ENCODE measurements at places on chromosomes 12 and 14.
A peak's percentile ranks its signal among the peaks of the same experiment; 100 is the strongest.

- peak; percentile 24 for DNase-seq
These were observed 151.6 kb downstream of the DPF3 start for GRCh38 chr14:72742118-72742837.

GRCh38 chr14:51824191-51824590 is 36.2 kb upstream of the GNG2 start:
- no peak for DNase-seq

GRCh38 chr12:109718390-109718789 is 4.8 kb downstream of the FAM222A start:
- no peak for DNase-seq

DNA sequence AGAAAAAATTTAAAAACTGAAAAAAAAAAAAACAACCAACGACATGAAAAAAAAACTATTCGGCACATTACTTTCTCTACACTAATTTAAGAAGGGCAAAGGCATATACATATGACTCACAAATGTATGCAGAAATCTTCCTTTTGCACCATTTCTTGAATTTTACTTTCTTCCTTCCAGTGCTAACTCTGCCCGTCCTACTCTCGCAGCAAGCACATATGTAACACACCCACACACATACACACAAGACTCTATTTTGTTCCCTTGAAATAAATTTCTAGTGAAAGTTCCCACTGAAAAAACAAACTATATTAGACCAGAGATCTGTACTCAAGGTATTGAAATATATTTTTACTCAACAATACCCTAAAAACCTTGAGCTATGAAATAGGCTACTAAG is 14.6 kb downstream of the BTG1 start:
- DNase-seq: no peak

DNA sequence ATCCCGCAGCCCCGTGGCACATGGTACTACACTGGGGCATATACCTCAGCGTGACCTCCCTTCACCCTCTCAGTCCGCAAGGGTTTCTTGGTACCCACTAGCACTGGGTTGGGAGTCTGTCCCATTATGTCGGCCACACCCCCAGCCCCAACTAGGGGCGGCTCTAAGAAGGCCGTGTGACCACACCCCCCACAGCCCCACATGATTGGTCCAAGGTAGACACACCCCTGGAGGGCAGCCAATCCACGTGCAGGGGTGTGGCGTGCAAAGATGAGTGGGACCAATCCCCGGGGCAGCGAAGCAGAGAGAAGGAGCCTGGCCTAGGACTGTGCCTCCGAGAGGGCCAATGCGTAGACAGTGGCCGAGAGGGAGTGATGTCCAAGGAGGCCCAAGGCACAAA is 34.6 kb upstream of the BEGAIN start:
- DNase-seq: no peak

- no peak for DNase-seq
These were observed 3.4 kb upstream of the GPR162 start for GRCh38 chr12:6818222-6818621.

- DNase-seq: no peak
These were observed 17.3 kb downstream of the ARID4A start for GRCh38 chr14:58315606-58316005.

- no peak for DNase-seq
These were observed 48.0 kb upstream of the ALG10B start for GRCh38 chr12:38268612-38269011.

DNA sequence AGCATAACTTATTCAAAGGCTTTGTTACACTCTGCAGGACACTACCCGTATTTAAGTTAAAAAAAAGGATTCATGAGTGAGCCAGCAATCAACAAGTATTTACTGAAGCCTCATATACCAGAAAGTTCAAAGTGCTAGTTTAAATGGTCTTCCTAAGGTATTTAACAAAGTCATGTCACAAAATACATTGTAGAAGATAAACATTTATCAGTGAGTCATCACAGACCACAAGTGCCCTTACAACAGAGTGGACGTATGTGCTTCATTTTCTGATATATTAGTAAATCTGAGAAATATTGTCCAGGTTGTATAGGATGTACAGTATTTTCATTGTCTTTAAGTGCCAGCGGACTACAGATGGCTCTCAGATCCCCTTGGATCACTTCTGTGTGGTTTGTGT is 24.2 kb downstream of the FLRT2 start:
- no peak for DNase-seq

DNA sequence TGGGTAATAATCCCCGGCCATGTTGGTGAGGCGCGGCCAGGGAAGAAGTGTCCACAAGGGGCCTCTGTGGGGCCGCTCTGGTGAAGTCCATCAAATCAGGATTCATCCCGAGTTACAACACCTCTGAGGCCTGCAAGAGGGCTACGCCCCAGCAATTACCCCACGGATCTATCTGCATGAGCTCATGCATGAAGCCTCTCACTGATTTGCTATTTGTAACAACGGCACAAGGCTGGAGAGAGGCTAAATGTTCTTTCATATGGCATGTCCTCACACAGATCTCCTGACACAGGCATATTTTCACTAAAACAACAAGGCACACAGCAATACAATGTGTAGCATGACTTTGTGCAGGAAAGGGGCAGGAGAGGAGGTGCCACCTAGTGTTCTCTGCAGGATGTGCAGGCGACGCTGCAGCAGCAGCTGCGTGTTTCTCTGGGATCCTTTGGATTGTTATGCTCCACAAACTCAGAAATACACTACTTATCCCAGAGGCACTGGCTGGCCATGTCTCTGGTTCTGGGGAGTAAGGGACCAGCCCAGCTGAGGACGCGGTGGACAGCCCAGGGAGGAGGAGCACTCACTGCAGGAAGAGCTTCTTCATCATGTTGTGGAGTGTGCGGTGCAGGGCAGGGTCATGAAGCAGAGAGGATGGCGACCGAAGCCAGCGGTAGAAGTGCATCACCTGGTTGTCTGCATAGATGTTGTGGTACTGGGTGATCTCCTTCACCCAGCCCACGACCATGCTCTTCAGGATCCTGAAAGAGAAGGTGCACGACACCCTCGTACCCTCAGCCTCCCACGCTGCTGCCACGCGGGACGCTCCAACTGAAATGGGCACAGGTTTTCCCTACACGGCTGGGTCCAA is 20.2 kb downstream of the P2RX2 start:
- no peak for DNase-seq

DNA sequence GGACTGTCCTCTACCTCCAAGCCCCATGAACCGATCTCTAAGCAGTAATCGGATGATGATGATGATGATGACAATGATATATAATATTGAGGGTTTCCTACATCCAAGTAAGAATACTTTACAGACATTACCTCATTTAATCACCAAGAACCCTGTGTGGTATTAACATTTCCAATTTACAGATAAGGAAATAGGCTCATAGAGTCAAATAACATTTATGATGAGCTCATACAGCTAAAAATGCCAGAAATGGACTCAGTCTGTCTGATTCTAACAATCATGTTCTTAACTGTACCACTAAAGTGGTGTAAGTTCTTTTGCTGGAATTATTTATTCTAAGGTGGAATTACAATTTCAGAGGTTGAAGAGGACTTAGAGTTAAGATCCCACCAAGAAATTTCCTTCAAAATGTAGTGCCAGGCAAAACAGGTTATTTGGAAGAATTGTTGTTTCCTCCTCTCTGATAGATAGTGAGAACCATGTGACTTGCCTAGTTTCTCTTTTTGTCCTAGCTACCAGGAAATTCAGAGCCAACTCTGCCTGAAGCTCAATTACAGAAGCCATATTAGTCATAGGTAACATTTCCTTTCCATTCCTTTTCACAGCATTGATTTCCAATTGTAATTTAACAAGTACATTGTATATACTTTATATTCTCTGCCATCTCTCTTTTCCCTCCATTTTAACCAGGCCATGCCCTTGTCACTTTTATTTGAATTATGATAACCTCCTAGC is 23.8 kb upstream of the CCDC175 start:
- DNase-seq: no peak

DNA sequence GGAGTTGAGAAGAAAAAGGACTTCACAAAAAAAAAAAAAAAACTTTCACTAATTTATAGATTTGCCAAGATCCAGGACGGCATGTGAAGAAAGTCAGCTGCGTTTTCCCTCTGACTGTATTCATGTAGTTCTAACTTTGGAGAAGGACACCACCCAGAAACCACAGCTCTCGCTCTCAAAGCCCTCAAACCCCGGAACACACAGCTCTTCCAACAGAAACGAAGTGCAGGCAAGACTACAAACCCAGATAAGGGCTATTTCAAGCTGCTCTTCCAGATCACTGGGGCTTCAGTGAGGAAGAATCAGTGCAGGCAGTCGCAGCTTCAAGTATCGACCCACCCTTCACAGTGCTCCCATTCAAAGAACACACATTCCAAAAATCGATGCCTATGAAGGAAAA is 13.2 kb downstream of the KCNH5 start:
- DNase-seq: no peak

DNA sequence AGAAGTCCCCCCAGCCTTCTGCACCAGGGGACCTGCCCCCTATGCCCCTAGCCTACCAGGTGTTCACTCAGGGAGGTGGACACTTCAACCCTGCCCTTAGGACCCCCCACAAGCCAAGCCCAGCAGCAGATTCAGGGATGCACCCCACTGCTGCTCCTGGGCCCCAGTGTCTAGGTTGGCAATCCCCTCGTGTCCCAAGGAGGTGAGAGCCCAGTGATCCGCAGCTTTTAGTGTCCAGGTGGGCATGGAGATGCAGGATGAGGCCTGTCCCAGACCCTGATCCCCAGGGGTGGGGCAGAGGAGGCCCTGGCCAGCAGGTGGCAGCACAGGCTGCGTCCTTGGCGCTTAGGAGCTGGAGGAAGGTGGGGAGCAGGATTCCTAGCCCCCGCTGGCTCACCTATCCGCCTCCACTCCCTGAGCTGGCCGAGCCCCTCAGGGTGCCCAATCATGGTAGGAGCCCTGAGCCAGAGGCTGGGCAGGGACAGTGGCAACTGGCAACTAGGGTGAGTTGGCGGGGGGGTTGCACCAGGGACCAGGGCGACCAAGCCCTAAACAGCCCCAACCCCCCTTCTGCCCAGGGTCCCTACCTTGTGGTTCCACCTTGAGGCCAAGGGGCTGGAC is 4.1 kb downstream of the CKB start:
- DNase-seq: no peak

DNA sequence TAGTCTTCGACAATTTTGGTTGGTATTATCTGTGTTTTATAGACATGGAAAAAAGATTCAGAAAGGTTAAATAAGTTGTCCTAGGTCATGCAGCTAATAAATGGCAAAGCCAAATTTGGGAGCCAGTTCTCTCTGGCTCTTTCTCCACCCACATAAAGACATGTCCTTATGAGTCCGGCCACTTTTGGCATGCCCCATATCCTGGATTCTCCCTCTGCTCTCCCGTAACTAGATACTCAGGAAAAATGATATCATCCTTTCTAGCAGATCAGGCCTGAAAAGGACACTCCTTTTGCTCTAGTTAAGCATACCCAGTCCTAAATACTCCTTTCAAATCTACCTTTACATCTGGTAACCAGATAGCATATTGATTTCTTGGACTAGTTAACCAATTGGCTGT is 64.4 kb downstream of the TTLL5 start:
- DNase-seq: no peak

GRCh38 chr14:78834766-78835451 is 664.7 kb downstream of the NRXN3 start:
- DNase-seq: no peak

DNA sequence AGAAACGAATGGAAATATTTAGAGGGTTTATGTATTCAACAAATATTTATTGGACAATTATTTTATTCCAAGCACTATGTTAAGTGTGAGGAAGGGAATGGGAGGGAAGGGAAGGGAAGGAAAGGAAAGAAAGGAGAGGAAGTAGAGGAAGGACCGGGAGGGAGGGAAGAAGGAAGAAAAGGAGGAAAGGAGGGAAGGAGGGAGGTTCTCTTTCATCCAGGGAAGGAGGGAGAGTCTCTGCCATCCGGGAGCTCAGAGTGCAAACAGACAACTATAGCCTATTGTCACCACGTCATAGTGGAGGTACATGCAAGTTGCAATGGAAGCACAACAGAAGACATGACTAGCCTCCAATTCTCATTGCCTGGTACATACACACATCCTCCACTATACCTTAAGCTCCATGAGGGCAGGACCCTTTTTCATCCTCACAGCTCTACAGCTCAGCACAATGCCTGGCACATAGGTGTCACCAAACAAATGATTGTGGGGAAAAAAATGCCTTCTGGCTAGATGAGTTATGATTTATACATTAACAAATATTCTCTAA is 48.1 kb downstream of the DAD1 start:
- DNase-seq: no peak

DNA sequence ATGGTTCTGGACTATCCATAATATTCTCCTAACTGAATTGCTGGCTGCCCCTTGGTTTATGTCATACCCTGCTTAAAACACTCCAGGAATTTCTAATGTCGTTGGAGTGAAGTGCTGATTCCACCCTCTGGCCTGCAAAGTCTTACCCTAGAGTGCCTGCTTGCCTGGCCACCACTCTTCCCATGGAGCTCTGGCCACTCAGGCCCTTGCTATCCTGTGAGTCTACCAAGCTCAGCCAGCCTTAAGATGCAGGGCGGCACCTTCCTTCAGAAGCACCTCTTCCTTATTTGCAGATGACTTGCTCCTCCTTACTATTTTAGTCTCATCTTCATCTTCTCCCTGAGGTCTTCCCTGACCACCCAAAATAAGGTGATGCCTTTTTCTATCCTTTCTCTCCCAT is 35.3 kb downstream of the SLC6A15 start:
- no peak for DNase-seq

GRCh38 chr14:24873551-24873950 is 176.4 kb downstream of the STXBP6 start:
- DNase-seq: no peak

GRCh38 chr14:21199611-21200560 is 44.0 kb upstream of the OR5AU1 start:
- no peak for DNase-seq

DNA sequence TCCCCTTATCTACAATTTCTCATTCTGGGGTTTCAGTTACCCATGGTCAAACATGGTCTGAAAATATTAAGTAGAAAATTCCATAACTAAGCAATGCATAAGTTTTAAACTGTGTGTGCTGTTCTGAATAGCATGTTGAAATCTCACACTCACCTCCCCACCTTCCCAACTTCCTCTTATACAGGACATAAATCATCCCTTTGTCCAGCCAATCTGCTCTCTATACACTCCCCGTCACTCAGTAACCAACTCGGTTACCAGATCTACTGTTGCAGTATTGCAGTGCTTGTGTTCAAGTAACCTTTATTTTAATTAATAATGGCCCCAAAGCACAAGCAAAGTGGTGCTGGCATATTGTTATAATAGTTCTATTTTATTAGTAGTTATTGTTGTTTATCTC is 420.5 kb downstream of the GXYLT1 start:
- no peak for DNase-seq

All from CMK (cell line).